ENCODE measurements at places on chromosomes 2 and 18.

GRCh38 chr2:199458806-199459285 lies 1.1 kb upstream of the SATB2 start:
- DNase-seq, result peak; percentile 54

DNA sequence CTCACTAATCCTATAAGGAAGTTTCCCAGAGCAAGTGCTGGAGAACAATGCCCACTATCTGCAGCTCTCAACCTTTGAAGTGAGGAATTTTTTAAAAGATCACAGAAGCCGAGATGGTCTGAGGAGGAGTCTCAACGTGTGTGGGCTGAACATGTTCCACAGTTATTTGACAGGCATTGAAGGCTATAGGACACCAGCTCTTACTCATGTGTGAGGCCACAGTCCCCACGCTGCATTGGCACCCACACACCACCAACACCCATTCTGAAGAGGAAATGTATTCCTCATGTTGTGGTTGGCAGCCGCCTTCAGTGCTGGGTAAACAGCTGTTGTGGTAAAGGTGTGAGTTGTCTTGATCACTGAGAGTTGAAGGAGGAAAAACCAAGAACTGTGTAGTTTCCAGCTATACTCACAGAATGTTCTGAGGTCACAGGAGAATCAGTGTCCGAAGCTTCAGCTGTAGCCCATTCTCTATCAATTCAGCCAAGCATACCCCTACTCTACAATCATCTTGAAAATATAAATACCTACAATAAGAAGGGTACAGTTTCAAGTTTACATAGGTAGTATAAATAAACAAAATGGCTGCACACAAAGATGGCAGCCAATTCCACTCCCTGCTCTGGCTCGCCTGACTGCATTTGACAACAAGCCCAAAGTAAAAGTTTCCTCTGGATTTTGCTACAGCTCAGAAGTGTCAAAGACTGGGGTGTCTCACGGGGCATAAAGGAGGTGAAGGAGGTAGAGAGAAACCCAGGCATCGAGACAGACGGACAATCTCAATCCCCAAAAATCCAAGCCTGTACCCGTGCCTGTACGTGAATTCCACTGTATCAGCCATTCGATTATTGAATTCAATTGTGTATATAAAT lies 12.1 kb downstream of the CD226 start:
- peak; percentile 4 for DNase-seq

DNA sequence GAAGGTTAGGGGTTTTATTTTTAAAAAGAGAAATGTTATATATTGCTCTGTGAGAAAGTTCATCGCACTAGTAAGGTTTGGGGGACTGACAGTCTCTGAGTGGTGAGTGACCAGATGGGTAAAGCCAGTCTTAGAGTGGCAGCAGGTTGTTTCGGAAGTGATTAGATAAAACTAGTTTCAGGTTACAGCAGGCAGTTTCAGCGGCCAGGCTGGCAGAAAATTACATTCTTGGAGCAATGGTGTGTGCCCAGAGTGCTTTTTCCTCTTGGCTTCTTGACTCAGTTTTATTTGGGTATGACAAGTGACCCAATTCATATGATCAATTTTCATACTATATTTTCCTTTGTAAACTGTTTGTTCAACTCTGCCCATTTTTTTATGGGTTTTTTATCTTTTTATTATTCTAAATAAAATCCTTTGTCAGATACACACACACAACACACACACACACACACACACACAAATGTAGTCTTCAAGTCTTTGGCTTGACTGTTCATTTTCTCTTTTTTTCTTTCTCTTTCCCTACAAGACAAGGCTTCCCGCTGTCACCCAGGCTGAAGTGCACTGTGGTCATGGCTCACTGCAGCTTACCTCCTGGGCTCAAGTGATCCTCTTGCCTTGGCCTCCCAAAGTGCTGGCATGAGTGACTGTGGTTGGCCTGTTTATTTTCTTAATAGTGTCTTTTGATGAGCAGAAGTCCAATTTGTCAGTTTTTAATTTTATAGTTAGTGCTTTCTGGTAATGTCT lies 30.9 kb downstream of the RALBP1 start:
- no peak for DNase-seq

- DNase-seq, result no peak
Observed at GRCh38 chr2:237574467-237574866, 8.1 kb downstream of the PRLH start.

GRCh38 chr2:69781321-69782248 lies 39.7 kb downstream of the ANXA4 start:
- DNase-seq, result no peak

DNA sequence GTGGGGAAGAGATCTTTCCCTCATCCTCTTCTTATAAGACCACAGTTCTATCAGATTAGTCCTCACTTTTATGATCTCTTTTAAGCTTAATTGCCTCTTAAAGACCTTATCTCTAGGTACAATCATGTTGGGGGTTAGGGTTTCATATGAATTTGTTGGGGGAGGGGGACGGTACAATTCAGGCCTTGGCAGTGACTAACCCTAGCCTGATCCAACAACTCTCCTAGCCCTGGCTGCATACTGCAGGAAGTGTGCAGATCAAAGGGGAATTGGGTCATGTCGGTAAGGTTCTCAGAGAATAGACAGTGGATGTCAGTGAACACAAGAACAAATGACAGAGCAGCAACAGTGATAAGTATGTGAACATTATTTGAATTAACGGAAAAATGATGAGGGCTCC lies 16.4 kb downstream of the CAPN13 start:
- no peak for DNase-seq
